ENCODE measurements at places on chromosomes 6 and 20.

- DNase-seq: no peak
Observed at GRCh38 chr6:24117021-24117420, 9.0 kb upstream of the NRSN1 start.

DNA sequence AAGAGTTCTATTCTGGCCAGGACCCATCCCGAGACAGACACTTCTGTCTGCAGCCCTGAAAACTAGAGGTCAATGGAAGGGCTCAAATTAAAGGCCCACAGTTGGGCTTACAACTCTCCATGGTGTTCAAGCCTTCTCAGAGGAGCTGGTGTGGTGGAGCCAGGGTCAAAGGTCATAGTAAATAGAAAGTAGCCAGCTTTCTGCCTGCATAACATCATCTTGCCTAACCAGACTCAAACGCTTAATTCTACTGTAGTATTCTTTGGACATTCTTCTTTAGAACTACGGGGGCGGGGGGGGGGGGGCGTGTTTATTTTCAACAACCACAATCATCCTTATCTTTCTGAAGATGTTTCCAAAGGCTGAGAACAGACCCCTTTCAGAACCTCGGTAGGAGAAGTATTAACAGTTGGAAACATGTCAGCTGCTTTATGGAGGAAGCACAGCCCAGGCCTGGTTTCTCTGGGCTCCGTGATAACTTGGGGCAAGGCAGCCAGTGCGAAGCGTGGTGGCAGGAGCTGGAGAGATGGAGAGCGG, 1.5 kb upstream of the RREB1 start:
- no peak for DNase-seq

DNA sequence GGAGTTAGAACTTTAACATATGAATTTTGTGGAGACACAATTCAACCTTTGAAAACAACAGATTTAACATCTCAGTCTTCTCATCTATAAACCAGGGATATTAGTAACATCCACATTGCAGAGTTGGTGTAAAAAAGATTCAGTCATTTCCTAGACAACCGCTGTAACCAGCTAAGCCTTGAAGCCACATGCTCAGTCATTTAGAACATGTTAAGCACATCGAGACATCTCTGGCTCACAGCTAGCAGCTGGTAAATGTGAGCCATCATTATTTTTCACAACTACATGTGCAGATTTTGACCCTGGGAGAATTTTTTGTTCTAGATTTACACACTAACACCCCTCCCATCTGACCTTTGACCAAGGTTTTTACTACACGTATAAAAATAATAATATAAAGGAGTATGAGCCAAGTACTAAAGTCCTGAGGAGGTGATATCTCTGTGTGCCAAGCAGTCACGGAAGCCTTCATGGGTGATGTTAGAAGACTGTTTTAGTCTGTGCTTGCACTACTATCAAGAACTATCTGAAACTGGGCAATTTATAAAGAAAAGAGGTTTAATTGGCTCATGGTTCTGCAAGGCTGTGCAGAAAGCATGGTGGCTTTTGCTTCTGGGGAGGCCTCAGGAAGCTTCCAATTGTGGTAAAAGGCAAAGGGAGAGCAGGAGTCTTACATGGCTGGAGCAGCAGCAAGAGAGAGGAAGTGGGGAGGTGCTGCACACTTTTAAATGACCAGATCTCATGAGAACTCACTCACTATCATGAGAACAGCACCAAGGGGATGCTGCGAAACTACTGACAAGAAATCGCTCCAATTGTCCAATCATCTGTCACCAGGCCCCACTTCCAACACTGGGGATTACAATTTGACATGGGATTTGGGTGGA, 48.7 kb upstream of the IL20RA start:
- no peak for DNase-seq

- DNase-seq: no peak
Observed at GRCh38 chr6:6997263-6998193, 110.2 kb upstream of the RREB1 start.

DNA sequence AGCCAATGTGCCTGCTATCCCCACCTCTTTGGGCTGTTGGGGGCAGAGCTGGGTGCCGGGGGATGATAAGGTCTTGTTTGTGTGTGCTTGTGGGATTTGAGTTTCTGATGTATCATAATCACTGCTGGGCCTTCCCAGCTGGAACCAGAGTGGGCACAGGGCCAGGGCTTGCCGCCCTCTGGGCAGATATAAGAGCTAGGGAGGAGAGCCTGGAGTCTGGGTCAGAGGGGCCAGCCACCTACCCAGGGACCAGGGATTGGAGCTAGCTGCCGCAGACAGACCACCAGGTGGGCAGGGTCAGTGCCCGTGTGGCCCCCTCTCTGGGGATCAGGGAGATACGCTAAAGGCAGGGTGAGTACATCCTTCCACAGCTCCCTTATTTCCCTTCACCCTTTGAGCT, 3.1 kb upstream of the TLDC2 start:
- no peak for DNase-seq

GRCh38 chr6:41622206-41622988, 15.9 kb upstream of the MDFI start:
- DNase-seq: no peak

- DNase-seq: peak; percentile 55
Observed at GRCh38 chr20:62744741-62745191, 36.1 kb downstream of the NTSR1 start.

DNA sequence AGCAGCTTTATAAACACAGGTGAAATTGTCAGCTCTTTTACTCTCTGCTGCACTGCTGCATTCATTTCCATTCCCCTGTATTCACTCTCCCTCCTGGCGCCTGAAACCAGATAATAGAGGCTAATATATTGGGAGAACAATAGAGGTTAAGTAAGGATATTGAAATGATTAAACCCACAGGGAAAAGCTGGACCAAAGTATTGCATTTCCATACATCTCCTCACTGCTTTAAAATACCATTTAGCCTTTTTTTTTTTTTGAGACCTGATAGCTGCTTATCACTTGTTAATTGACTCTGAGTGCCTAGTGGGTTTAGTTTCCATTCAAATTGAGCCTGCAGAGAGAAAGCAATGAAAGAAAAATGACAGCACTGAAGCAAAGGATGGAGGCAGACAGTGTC, 540.5 kb upstream of the IMPG1 start:
- no peak for DNase-seq

- DNase-seq: no peak
Observed at GRCh38 chr6:94027374-94027773, 608.0 kb upstream of the EPHA7 start.

DNA sequence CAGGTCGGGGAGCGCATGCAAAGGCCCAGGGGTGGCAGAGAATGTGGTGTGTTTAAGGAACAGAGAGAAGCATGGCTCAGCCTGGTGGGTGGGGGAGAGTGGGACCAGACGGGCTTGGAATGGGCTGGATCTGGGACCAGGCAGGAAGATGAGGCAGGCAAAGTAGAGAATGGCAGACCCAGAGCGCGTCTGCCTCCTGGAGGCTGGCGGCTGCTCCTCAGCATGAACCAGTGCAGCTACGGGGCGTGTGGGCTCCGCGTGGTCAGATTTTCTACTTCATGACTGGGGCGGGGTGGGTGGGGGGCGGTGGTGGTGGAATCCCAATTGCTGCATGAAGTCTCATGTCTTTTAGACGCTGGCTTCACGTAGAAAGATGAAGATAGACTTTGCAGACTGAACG, 135.6 kb downstream of the TFAP2C start:
- DNase-seq: no peak

- no peak for DNase-seq
Observed at GRCh38 chr20:12925863-12926793, 82.6 kb upstream of the SPTLC3 start.

- DNase-seq: no peak
Observed at GRCh38 chr20:13870170-13870748, 85.4 kb downstream of the NDUFAF5 start.
